Progenitor cell of endocrine pancreas (in vitro differentiated cells): ENCODE measurements at places on chromosomes 3 and 15.

- no peak for DNase-seq
Observed at GRCh38 chr3:197218210-197218609, 80.2 kb downstream of the DLG1 start.

GRCh38 chr3:34582055-34582454 is 783.6 kb downstream of the PDCD6IP start:
- no peak for DNase-seq

DNA sequence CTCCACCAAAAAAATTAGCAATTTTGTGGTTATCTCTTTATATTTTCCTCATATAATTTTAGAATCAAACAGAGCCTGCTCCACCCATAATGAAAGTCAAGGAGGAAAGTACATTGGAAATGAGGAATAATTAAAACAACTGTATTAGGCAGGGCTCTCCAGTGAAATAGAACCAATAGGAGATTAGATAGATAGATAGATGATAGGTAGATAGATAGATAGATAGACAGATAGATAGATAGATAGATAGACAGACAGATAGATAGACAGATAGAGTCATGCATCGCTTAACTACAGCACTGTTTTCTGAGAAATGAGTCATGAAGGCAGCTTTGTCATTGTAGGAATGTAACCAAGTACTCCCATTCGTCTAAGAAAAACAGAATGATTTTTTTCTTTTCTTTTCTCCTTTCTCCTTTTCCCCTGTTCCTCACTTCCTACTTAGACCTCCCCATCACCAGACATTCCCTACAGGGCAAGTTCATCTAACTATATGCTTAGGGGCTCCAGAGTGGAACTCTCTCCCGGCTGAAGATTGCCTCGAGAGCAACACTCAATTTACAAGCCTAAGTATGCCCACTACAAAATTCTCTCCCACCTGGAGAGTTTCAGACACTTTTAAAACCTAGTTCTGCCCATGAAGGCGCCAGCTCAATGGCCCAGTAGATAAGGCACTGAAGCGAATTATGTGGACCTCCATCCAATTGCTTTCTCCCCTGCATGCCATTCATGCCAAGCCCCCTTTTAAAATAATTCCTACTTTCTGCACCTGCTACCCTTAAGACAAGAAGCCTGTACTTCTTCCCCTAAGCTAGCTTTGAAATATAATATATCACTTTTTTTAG is 53.3 kb upstream of the LIPC start:
- DNase-seq = no peak

DNA sequence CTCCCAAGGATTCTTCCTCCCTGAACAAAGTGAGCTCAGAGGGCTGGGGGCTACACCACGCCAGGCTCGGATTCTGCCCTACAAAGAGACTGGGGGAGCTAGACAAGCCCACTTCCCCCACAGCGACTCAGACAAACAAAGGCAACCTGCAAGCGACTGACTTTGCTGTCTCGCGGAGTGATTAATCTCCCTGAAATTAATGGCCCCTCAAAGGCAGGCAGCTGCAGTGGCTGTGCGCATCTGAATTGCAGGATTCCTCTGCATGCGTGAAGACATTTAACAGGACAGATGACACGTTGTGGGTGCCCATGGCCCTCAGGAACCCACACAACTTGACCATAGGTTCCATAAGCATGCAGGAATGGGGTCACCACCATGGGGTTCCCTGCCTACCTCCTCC is 18.4 kb downstream of the CTXND1 start:
- DNase-seq = no peak

- no peak for DNase-seq
Observed at GRCh38 chr15:33608714-33609113, 297.9 kb downstream of the RYR3 start.

- no peak for DNase-seq
Observed at GRCh38 chr3:150739877-150740645, 22.9 kb downstream of the SIAH2 start.

DNA sequence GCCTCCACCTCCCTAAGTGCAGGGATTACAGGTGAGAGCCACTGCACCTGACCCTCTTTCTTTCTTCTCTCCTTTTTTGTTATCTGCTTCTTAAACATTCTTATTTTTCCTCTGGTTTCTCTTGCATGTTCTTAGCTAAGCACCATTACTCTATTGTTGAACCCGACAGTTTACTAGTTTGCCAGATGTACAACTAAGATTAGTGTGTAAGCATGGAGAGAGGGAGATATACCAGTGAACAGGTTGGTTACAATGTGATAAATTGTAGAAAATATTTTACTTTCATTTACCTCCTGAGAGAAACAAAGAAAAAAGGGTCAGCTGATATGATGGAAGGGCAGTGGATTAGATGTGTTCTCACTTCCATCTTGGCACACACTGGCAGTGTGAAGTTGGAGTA is 4.9 kb downstream of the HAUS2 start:
- no peak for DNase-seq

GRCh38 chr15:73838831-73839426 is 34.4 kb upstream of the TBC1D21 start:
- DNase-seq = no peak

GRCh38 chr3:189674249-189674913 is 43.2 kb downstream of the TP63 start:
- no peak for DNase-seq

DNA sequence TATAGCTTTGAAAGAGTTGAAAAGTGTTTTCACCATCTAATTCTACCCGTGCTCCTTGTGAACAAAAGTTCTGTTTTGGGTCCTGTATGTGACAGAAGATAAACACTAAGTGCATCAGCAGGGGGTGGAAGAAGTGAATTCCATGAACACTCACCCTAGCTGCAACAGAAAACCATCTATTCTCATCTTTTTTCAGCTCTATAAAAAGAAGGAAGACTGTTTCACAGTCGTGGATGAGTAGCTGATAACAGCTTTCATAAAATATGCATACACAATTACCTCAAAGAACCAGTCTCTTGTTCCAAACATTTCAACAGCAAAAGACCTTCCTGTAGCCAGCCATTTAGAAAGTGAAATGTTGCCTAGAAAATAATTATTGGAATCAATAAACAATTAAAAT is 281.7 kb upstream of the RASGRP1 start:
- DNase-seq = no peak
